CD4-positive, alpha-beta T cell treated with Interleukin-17A for 4 hours (primary cell): ENCODE measurements at places on chromosomes 6 and 20.

- no peak for DNase-seq
These were observed 32.8 kb downstream of the CD164 start for GRCh38 chr6:109349419-109349987.

- DNase-seq: peak; percentile 38
These were observed 1.3 kb downstream of the SLA2 start for GRCh38 chr20:36644706-36645095.

GRCh38 chr6:112488238-112488637, 141.1 kb downstream of the RFPL4B start:
- no peak for DNase-seq

GRCh38 chr6:31740397-31741223, 805 bp downstream of the MSH5 start:
- DNase-seq: no peak

DNA sequence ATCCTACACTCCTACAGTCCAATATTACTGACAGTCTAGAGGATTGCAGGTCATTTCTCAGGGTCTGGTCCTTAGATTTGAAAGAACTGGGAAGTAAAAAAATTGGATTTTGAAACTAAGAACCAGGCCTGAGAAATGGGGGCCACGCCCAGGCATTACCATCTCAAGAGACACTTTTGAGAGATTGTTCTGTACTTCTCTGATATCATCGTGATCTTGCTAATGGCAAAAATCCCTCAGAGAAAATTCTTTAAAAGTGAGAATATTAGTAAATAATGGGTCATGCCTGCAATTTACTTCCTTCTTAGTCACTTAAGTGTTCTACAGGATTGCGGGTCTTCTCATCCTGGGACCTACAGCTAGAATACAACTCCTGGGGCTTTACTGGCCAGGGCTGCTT, 42.0 kb upstream of the HIVEP1 start:
- no peak for DNase-seq

GRCh38 chr6:153162646-153163045, 31.6 kb upstream of the RGS17 start:
- no peak for DNase-seq

- DNase-seq: no peak
These were observed 29.3 kb downstream of the SCML4 start for GRCh38 chr6:107794771-107795170.
